Activated T-helper 1 cell treated with anti-CD3 and anti-CD28 coated beads, Interleukin-2, amount 50 U/mL, for 16 hours (primary cell): ENCODE measurements at places on chromosomes 7 and 10.

DNA sequence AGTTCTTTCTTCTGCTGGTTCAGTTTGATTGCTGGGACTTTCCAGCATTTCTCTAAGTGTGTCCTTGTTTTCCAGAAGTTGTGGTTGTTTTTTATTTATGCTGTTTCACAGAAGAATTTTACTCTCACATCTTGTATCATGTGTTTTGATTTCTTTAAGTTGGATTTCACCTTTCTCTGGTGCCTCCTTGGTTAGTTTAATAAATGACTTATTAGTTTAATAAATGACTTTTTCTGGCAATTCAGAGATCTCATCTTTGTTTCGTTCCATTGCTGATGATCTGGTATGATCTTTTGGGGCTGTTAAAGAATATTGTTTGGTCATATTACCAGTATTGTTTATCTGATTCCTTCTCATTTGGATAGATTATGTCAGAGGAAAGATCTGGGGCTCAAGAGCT lies 59.8 kb upstream of the CYP2C9 start:
- no peak for DNase-seq

DNA sequence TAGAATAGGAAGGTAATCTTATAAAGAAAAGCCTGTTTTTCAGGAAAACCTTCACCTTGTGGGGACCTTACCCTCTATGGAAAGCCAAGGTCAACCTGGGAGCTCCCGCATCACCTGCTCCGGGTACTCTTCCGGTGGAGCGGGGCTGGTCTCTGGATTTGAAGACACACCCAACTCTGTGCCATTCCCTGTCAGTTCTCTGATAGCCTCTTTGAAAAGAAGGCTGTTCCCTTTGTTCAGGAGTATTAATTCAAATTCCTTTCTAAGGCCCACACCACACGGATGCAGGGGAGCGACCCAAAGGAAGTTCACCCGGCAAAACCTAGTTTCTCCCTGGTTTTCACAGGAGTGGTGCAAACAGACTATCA lies 10.7 kb downstream of the CTBP2 start:
- DNase-seq, result no peak

DNA sequence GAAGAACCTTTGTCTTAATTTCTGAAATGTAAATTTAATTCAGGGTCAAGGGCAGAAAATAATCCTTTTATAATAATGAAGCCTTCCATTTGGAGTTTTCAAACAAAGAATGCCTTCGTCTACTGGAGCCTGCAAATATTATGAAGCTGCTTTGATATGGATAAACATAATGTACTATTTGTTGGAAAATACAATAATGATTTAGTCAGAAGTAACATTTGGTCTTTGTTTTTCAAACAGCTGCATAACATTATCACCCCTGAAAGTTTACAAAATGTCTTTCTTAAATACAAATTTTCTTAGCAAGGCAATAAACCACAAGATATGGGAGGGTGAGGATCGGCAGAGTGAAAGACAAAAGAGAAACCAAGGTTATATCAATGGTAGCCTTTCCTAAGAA lies 41.5 kb downstream of the TMEM26 start:
- DNase-seq, result no peak

DNA sequence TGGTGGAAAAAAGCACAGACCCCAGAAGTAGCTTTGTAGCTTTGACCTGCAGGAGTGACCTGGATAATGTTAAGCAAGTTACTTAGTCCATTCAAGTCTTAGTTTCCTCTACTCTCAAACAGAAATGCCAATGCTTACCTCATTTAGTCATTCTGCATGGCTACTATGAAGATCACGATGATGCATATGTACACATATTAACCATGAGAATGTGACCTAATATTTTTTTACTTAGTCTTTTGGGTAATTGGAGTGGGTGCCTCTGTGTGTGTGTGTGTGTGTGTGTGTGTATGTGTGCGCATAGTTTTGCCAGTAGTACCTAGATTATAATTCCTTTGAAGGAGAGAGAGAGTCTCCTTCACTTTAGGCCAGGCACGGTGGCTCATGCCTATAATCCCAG lies 95.8 kb downstream of the NRP1 start:
- no peak for DNase-seq

GRCh38 chr7:47180516-47180826 lies 401.4 kb downstream of the TNS3 start:
- DNase-seq, result no peak
